ENCODE measurements at places on chromosomes 5 and 9.

DNA sequence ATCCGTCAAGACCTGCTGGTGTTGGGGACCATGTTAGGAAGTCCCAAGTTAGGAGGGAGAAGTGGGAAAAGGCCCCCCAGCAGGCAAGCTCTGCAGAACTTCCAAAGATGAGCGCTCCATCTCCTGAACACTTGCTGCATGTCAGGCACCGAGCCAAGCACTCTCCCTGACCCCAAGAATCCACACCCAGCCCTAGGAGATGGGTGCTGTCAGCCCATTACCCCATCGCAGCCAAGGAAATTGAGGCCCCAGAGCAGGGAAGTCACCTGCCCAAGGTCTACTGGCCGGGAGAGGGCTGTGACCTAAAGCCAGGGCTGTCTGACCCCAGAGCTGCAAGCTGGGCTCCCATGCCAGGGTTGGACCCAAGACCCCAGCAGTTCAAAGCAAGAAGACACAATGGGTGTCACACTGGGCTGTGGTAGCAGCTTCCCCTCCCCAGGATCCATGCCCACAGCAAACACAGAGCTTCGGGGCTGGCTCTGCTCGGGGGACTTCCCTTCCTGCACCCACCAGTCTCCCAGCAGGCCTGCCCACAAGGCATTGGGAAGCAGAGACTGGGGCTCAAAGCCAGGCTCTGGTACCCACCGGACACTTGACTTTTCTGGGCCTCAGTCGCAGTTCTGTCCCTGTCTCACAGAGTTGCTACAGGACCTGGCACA lies 13.5 kb downstream of the EEIG1 start:
- no peak for DNase-seq

DNA sequence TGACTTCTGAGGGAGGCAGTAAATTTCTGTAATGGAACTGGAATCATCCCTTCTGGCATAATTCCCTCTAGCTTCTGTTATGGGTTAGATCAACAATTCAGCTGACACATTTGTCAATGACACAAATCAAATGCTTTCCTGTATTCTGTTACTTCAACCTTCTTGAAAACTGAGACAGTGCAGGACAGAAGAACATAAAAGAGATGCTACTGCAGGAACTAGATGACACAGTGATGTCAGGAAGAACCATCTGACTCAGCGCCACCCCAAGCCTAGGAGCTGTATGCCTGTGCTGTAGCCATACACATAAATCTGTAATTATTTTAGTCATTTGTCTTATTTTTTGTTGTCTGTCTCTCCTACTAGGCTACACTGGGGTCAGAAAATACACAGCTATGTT lies 18.2 kb upstream of the CEP120 start:
- no peak for DNase-seq

DNA sequence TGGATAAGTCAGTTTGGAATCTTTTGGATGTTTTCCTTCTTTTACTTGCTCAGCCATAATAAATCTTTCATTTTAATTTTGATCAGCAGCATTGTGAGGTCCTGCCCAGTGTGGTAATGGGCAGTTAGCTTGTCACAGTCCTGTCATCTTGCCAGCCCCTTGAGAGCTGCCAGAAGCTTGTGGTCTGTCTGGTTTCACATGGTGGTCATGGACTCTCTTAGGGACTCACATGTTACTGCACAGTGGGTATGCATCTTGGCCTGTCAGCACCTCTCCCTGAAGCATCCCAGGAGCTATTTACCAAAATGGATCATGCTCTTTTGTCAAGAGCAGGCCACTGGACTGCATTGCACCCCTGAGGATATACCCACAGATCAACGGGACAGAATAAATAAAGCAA lies 60.3 kb downstream of the DAPK1 start:
- no peak for DNase-seq

DNA sequence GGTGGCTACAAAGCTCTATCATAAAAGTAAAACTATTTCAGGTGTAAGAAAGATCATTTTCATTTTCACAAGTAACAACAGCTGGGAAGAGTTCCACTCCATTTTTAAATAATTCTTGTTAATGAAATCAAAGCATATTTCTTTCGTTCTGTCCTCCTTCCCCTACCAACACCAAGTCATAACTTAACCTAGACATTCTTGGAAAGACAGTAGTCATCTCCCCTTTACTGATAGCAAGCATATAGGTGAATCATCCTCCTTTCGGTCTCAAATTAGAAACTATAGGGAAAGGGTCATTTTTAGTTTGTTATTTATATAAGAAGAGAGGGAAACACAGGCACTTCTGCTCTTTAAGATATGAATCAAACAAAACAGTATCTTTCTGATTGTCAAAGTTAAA lies 38.2 kb downstream of the MPDZ start:
- DNase-seq = no peak

- DNase-seq = no peak
Observed at GRCh38 chr9:127910613-127911205, 6.1 kb downstream of the ST6GALNAC4 start.

GRCh38 chr5:135930029-135930948 lies 24.5 kb downstream of the LECT2 start:
- no peak for DNase-seq

DNA sequence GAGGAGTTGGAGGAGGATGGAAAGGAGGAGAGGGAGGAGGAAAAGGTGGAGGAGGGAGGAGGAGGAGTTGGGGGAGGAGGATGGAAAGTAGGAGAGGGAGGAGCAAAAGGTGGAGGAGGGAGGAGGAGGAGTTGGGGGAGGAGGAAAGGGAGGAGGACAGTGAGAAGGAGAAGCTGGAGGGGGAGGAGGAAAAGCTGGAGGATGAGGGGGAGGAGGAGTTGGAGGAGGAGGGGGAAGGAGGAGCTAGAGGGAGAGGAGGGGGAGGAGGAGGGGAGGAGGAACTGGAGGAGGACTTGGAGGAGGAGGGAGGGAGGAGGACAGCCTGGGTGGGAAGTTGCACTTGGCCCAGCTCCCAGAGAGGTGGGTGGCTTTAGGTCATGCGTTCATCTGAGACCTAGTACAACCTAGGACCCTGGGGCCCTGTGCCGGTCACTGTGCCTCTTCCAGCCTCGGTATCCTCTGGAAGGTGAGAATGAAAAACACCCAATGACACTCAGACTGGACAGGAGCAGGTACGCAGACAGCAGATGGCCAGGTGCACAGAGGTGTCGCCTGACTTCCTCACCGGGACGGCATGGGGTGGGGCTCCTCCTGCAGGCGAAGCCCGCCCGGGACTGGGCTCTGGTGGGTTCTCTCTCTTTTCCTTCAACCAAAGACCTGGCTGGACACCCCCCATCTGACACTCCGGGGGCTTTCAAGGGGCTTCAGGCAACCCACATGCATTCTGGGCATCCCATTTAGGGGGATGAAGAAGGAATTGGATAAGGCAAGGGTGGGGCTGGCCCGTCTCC lies 12.2 kb upstream of the SLC2A6 start:
- DNase-seq = no peak

GRCh38 chr5:63263411-63263810 lies 684.8 kb downstream of the LRRC70 start:
- no peak for DNase-seq

GRCh38 chr9:132441404-132441803 lies 31.4 kb downstream of the CFAP77 start:
- DNase-seq = no peak

DNA sequence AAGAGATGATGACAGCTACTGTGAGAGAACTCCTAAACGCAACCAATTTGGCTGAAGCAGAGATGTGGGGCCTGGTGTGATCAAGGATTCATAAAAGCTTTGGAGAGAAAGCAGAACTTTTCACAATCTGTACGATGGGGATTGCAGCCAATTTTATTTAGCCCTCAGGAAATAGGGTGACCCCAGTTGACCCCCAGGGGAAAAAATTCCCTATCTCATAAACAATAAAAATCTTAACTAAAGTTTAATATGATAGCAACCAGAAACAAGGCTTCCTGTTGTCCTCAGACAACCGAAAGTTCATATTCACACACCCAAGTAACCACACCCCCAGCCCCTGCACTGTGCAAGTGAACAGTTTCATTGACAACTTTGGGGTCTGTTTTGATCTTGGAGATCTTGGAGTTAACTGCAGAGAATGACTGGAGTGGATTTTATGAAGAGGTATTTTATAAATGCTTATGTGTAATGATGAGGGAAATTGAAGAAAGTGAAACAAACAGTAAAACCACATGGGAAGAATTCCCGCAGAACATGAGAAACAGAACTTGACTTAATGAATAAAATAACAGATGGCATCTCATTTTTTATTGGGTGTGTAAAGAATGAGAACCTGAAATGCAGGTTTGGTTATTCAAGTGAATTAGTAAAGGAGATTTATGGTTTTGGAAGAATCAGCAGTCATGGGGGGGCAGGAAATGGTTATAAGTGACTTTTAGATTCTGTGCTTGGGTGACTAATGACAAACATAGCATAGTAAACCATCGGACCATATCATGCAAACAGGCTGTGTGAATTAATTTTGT lies 94.5 kb downstream of the PDE4D start:
- DNase-seq = peak; percentile 73

DNA sequence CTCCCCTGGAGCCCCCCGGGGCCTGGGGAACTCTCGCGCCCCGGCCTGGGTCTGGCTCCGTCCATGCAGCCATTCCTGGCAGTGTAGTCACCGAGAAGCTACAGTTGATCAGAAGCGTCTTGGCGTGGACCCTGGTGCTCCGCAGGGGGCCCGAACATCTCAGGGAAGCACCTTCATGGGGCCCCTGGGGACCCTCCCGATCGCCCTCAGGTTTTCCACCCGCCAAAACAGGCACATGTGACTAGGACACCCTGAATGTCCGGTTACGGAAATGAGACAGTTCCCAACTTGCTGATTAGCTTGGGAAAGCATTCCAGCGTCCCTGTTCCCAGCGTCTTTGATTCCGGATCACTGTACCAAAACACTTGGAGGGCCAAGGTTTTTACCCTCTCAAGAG lies 472 bp downstream of the FBXO4 start:
- DNase-seq = no peak

DNA sequence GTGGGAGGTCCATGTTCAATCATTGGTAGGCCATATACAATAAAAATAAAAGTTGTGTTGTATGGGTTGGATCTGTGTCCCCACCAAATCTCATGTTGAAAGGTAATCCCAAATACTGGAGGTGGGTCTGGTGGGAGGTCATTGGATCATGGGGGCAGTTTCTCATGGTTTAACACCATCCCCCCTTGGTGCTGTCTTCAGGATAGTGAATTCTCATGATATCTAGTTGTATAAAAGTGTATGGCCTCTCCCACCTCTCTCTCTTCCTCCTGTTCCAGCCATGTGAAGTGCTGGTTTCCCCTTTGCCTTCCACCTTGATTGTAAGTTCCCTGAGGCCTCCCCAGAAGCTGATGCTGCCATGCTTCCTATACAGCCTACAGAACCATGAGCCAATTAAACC lies 15.1 kb downstream of the SPATA9 start:
- no peak for DNase-seq

- DNase-seq = no peak
Observed at GRCh38 chr9:103942200-103942599, 151.9 kb upstream of the SMC2 start.

DNA sequence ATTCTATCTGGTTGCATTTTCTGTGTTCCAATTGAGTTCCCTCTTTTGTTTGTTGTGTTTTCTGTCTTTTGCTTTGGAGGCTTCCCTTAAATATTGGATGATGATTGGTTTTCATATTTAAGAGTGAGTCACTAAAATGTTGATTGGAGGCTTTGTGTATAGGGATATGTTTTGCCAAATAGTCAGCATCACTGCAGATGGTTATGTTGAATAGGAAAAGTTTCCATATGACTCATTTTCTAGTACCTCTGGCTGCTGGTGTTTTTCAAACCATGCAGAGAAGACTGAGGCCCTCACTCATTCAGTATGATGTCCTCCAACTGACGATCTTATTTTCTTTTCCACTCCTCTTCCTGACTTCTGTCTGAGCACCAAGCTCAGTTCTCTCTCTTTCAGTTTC lies 1290.0 kb downstream of the EFNA5 start:
- no peak for DNase-seq

DNA sequence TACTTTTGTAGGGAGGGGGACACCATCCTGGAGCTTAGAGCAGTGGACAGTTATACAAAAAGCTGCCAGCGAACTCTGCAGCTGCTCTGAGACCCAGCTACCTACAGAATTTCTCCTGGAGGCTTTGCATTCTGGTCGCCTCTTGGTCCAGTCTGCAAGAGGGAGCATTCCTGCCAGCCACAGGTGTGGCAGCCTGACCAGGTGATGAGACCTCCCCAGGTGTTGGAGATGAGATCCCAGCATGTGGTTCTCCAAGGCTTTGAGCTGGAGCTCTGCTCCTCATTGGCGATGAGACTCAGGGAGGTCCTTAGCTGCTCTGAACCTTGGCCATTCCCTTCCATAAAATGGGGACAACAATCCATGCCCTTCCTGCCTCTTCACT lies 69.3 kb downstream of the RGS3 start:
- DNase-seq = no peak

DNA sequence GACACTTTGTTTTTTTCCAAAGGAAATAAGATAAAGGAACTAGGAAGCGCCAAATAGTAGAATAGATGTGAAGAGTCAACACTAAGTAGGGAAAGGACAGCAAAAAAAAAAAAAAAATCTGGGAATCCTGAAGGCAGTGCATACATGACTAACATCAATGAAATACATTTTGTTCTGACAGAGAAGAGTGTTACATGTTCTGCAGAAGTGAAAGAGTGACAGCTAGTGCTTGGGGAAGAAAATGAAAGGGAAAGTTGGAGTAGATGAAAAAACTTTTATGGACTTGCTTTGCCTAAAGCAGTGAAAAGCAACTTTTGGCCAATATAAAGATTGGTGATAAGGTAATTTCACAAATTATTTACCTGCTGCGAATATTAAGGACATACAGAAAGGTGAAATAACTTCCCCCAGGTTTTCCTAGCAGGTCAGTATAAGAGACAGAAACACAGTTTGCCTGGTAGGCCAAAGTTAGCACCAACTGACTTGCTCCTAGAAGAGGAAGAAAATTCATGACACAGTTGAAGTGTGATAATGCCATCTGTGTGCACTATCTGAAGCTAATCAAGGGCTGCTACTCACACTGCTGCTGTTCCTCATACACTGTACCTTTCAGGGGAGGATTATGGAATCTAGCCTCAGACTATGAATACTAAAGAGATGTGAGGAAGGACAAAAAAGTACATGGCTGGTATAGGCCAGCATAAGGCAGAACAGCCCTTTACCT lies 38.6 kb downstream of the RANBP6 start:
- DNase-seq = peak; percentile 19

DNA sequence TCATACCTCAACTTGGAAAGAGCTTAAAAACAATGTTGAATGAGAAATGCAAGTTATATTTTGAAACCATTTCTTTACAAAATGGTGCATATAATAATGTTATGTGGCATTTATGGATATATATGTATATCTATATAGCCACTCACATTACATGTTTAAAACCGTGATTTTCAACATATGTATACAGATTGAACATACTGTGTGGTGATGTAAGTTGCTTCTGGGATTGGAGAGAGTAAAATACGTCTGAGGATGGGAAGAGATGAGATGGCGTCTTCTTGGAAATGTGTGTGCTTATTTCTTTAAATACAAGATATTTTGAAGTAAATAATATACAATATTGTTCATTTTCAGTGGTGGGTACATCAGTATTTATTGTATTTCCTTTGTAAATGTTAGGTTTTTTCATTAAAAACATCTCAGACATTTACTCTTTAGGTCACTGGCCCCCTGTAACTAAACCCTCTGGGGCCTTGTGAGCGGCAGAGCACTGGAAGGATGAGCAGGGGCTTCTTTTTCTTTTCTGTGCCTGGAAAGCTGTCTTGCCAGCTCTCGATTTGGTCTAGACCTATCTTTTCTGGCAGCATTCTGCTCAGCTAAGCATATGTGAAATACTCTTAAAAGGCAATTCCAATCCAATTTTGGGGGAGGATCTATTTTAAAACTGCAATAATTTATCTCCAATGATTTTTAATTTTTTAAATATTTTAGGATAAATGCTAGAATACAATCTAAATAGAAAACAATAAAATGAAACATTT lies 42.8 kb upstream of the HMHB1 start:
- no peak for DNase-seq

- DNase-seq = no peak
Observed at GRCh38 chr9:84897362-84898094, 228.0 kb downstream of the NTRK2 start.
